ENCODE measurements at places on chromosomes 16 and 17.
A peak's percentile ranks its signal among the peaks of the same experiment; 100 is the strongest.

DNA sequence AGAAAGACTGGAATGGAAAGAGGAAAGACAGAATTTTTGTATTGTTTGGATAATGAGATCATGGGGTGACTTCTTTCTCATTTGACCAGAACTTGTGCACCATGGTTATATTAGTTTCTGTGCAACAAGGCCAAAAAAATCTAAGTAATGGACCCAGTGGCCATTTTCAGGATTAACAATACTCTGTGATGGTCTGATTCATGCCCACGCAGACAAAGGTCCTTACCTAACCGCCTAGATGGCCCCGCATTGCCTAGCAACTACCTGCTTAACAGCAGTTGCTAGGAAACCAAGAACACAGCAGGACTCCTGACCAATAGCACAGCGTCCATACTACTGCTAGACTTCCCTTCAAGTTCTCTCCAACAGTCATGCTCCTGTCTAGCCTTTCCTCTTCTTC lies 22.4 kb downstream of the MIS12 start:
- no peak for DNase-seq

- DNase-seq: no peak
Measured at GRCh38 chr17:9228408-9229159, 207.3 kb downstream of the NTN1 start.

DNA sequence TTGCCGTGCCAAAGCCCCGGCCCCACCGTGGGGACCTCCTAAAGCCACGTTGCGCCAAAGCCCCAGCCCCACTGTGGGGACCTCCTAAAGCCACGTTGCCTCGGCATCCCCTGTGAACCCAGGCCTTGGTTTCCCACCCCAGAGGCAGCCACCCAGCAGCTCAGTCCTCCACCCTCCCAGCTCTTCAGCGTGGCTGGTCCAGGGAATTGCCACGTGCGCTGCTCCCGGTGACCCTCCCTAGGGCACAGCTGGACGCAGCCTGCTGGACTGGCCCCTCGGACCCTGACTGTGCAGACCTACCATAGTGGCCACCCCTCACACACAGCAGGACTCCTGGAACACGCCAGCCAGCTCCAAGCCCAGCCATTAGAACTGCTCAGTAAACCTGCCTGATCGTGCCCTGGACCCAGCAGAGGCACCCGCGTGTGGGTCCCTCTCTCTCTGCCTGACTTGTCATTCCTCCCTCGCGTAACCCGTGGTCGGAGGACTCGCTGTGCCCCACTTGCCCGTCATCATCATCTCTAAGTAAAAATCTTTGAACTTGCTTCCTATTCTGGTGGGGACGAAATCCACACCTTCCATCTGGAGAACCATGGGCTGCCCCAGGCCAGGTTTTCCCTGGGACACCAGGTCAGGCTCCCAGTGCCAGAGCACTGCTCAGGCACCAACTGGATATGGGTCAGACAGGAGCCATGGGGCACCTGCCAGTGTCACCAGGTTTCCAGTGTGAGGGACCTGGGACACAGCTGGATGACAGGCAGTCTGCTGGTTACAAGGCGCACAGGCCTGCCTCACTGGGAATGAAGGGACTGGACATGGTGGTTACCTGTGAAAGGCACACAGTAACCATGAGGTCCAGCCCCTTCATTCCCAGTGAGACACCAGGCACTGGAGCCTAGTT lies 5.6 kb downstream of the CIAO3 start:
- DNase-seq: no peak

DNA sequence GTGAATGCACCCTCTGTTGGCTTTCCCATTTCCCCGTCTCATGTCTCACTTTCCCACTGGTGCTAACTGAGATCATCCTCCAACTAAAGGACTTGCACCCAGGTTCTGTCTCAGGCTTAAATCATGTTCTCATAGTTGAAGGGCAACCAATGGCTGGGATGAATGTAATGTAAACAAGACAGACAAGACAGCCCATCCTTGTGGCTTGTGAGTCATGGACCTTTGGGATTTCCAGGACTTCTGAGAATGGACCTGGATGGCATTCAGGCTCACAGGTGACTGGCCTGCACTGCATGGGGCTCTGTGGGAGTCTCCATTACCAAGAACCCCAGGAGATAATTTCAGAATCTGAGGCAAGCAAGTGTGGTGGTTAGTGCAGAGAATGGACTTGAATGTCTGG lies 347.5 kb downstream of the HAPSTR1 start:
- no peak for DNase-seq

DNA sequence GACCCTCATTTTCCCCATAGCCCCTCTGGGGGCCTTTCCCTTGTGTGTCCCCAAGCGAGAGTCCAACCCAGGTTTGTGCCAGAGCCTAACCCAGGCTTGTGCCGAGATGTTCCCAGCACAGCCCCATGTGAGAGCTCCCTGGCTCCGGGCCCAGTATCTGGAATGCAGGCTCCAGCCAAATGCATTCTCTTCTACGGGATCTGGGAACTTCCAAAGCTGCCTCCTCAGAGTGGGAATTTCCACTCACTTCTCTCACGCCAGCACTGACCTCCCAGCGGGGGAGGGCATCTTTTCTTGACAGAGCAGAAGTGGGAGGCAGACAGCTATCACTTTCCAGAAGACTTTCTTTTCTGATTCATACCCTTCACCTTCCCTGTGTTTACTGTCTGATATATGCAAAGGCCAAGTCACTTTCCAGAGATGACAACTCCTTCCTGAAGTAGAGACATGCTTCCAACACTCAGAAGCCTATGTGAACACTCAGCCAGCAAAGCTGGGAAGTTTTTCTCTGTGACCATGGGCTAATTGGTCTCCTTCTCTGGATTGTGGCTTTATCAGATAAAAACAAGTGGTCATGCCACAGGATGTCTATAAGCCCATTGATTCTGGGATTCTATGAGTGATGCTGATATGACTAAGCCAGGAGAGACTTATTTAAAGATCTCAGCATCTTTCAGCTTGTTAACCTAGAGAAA lies 2.5 kb upstream of the CCL2 start:
- DNase-seq: no peak

DNA sequence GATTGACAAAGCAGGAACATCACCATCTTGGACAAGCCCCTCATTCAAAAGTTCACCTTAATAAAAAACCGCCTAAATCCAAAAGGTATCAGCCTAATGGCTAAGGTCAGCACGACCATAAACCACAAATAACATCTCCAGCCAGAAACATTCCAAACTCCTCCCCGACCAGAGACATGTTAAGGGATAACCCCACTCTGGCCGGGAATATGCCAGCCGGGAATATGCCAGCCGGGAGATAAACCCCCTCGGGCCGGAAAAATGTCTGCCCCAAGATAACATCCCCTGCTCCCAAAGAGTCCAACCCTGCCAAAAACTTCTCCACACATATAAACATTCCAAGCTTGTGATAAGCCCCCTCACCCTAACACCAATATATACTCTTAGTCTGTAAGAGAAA lies 1.4 kb downstream of the DHX33 start:
- no peak for DNase-seq

DNA sequence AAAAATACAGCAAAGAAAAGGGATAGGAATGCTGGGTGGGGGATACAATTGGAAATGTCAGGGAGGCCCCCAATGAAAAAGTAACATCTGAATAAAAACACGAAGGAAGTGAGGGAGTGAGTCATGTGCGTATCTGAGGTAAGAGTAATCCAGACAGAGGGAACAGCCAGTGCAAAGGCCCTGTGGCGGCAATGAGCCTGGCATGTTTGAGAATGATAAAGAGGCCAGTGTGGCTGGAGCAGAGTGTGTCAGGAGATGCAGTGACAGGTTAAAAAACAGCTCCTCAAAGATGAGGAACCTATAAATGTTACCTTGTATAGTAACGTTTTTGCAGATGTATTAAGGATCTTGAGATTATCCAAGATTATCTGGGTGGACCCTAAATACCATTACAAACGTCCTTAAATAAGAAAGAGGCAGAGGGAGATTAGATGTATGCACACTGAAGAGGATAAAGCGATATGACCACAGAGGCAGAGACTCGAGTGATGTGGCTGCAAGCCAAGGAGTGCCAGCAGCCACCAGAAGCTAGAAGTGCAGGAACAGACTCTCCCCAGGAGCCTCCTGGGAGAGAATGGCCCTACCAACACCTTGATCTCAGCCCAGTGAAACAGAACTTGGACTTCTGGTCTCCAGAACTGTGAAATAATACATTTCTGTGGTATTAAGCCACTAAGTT lies 17.8 kb upstream of the SLC35B1 start:
- no peak for DNase-seq

GRCh38 chr16:26177438-26177837 lies 485.7 kb downstream of the HS3ST4 start:
- DNase-seq: no peak

DNA sequence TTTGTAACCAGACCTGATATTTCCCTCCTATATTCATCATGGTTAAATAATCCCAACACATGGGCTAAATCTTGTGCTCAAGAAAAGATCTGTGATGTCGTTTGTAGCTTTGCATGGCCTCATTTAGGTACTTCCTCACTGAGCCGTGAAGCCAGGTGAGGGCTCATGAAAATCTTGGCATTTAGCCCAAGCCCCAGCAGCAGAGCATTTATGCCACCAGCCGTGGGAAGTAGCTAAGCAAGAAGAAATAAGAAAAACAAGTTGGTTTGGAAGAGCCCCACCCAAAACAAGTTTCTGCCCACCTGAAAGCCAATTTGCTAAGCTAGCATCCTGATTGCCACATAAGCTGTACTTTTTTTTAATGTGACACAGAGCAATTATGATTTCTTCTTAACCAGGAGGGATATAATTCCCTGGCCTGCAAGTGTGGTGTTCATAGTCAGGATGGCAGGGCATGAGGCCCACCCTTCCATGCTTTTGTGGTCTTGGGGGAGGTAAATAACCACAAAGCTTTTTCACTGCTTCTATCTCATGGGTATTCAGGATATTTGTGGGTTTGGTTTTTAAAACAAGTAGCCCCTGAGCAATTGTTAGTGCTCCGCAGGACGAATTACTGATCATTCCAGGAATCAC lies 10.5 kb downstream of the TMIGD1 start:
- peak; percentile 65 for DNase-seq

GRCh38 chr17:32914181-32914580 lies 13.8 kb upstream of the TMEM98 start:
- no peak for DNase-seq

DNA sequence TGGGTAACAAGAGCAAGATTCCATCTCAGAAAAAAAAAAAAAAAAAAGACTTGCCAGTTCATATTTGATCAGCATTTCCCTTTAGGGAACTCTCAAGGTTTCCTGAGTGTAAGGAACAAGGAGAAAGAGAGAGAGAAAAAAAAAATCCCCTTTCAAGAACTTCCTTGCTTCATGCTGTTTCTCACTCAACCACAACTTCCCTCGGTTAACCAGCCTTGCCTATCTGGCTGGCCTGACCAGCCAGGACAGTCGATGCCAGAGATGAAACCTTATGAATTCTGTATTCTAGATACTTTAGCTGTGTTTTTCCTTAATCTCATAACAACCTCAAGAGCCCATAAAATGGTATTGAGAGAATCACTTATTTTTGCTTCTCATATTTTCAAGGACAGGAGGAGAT lies 2.6 kb upstream of the N4BP1 start:
- peak; percentile 57 for DNase-seq

DNA sequence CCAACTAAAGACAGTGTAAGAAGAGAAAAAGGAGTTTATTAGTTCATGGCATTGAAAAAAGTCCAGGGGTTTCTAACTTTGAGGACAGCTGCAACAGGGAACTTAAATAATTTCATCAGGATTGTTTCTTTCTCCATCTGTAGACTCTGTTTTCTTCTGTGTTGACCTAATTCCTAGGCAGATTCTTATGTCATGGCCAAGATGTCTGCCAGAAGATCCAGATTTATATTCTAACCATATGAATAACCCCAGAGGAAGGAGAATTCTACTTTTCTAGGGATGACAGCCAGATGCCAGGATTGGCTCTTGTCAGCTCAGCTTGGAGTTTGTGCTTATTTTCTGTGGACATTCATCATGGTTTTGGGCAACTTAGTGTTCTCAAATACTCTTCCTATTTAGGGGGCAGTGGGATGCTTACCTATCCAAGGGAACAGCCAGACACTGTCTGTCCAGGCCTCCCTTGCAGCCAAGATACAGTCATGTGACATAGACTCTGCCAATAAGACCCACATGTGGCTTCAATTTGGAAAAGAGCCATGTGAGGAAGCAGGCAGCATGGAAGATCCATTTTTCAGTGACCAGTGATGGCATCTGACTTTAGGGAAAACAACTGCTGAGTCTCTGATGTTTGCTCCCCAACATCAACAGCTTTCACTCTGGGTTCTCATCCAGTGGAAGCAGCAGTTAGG lies 18.2 kb downstream of the PCTP start:
- no peak for DNase-seq

DNA sequence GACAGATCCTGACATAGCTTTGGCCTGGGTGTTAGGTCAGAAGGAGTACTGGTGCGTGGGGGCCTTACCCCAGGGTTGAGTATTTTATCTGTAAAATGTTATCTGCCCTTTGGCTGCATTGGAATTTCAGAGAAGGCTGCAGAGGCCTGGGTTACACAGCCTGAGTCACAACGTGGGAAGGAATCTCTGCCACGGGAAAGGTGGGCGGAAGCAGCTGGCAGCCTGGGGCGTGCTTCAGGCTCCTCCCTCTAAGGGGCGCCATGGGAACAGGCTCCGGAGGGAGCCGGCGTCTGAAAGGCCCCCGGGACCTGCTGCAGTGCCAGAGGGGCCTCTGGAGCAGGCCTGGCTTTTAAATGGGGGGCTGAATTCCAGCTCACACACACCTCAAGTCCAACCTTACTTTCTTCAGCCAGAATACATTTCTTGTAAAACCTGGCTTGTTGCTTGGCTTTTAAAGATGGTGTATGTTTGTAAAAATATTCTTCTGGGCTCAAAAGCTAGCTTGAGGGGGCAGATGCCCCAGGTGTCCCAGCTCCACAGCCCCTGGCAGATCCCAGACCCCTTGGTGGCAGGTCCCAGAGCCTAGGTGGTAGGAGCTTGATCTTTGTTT lies 142.2 kb downstream of the RAB11FIP4 start:
- peak; percentile 45 for DNase-seq

DNA sequence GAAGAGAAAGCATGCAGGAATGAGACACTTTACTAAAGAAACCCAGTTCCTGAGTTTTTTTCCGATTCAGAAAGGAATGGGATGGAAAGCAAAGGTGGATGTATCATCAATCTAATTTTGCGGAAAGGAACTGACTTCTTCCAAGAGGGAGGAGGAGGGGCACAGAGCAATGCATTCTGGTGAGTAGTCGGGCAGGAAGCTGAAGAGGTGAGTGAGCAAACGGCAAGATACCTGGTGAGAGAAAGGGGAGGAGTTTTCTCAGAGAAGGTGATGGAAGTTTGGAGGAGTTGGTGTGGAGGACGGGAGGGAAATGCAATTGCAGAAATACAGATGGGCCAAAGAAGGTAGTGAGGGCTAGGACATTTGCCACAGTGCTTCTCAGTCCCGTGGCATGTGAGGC lies 713.2 kb downstream of the KCNJ2 start:
- DNase-seq: no peak

DNA sequence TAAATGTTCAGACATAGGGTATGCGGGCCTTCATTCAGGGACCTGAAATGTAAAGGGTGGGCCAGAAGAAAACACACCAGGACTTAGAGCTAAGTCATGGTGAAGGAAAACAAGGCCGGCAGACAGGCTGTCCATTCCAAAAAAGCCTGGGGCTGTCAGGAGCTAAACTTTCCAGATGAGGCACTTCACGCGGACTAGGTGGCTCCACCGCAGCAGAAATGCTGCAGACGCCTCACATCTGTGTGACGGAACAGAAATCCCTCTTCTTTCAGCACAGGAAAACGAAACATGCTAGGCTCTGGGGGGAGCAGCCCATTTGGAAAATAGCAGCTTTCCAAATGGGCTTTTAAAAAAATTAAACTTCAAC lies 88.7 kb downstream of the HS3ST3A1 start:
- DNase-seq: no peak

GRCh38 chr17:48239603-48239995 lies 132.0 kb downstream of the SNX11 start:
- no peak for DNase-seq

All from KBM-7 (cell line).